ENCODE measurements at places on chromosomes 7 and 10.

DNA sequence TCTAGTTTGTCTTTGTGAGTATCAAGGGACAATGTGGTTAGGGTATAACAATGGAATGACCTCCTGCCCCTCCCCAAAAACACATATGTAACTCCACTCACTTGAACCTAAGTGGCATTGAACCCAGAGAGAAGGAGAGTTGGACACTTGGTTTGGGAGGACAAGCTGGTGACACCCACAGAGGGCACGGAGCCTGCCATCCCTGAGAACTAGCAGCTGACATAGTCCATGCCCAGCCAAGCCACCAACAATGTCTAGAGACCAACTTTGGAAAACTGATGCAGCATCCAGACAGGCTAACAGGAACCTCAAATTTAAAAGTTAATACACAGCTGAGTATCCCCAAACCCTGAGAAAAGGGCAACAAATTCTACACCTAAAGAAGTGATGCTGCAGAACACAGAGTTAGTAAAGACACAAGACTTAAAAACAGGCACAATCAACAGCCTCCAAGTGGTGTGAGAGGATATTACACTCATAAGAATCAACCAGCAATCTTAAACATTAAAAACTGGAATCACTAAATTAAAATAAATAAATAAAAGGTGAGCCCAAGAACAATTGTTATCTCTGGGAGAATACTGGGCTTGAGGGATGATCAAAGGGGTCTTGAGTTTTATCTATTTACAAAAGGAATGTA, 27.2 kb downstream of the NUDCD3 start:
- no peak for DNase-seq

- DNase-seq: no peak
Measured at GRCh38 chr7:85292908-85293576, 106.2 kb upstream of the SEMA3D start.

DNA sequence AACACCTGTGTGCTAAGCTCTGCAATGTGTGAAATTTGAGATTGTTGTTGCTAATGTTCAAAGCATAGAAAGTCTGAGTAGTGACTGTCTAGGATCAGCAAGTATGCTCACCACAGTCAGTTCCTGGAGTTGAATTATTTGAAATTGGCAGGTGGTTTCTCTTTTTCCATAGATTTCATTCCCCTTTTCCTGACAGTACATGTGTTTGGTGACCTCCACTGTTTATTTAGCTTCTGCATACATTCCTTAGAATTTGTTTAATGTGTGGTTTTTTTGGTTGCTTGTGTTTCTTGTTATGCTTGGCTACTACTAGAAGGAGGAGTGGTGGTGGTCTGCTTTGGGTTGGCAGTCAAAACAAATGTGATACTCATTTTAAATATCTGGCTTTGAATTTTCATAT, 52.3 kb downstream of the FOXP2 start:
- DNase-seq: no peak

DNA sequence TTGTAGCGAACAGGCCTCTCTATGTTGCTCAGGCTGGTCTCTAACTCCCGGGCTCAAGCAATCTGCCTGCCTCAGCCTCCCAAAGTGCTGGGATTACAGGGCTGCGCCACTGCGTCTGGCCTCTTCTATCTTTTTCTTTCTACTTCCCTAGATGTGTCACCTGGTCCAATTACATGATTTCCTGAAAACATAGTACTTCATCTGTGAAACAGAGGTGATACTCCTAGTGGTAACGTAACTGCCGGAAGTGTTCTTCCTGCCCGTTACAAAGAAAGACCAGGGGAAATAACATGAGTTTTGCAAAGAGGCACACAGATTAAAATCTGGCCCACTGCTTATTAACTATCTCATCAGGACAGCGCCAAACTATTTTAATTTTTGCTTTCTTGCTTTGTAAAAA, 18.4 kb upstream of the HGF start:
- DNase-seq: no peak

- no peak for DNase-seq
Measured at GRCh38 chr7:143325240-143325639, 9.3 kb downstream of the CLCN1 start.

DNA sequence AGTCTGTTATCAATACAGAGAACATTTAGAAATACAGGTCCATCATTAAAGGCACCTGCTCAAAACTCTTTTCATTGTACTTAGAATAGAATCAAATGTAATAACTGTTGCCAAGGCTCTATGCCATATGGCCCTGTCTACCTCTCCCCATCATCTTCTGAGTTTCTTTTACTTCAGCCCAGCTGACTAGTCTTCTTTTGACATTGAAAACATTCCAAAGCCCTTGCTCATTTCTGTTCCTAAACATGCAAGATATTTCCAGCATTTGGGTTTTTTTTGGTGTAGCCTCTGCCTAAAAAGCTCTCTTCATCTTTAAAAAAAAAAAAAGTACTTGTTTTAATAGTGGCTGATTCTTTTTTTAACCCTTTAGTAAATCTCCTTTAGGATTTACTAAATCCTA, 165.5 kb upstream of the SMIM30 start:
- DNase-seq: no peak

DNA sequence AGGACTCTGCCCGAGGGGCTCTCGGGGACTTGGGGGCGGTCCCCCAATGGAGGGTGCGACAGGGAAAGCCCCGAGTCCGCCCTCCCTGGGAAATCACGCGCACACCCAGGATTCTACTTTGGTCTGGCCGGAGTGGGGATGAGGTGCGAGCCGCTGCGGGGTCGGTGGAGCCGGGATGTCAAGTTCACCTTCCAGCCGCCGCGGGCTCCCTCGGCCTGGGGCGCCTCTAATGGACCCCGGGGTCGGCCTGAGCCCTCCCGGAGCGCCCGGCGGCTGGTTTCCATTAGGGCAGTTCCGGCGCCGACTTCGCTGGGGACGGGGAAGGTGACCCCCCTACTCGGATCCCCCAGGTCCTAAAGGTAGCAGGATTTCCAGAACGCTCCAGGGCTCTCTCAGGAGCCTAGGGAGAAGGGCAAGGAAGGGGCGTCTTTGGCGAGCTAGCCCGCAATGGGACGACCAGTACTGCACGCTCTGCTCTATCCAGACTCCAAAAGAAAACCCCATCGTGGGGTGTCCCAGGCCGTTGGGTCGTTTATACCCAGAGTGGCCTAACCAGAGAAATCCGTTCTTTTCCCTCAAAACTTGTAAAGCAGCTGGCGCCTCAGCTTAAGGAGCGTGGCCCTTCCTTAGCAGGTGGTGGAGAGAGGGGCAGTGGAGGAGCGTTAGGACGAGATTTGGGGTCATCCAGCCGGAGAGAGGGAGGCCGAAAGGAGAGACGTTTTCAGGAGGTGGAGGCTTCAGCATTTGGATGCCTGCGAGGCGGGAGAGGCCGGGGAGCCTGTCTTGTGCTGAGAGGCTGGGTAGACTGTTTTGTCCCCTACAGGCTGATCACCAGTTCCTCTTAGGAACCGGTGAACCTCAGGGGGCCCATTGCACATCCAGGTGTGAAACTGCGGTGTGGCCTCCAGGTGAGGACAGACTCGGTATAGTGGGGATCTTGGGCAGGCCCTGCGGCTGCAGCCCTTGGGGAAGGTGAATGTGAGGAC, 860 bp upstream of the WDR86 start:
- no peak for DNase-seq

GRCh38 chr10:6343305-6344010, 140.7 kb downstream of the PFKFB3 start:
- DNase-seq: no peak

DNA sequence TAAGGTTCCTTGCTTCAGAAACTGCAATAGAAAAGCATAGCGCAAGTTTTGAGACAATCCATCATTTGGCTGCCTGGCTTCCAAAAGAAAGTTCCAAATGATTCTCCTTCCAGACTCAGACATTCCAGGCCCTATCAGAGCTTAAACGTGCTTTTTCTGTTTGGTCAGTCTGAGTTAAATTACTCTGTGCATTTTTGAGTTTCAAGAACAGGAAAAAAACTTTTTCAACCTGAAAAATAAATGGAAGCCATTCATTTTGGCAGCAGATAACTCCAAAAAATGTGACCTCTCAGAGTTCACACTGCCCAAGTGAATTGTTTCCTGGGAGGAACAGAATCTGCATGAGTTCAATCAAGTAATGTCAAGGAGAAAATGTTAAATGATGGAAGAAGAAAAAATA, 354.2 kb downstream of the CXCL12 start:
- no peak for DNase-seq

DNA sequence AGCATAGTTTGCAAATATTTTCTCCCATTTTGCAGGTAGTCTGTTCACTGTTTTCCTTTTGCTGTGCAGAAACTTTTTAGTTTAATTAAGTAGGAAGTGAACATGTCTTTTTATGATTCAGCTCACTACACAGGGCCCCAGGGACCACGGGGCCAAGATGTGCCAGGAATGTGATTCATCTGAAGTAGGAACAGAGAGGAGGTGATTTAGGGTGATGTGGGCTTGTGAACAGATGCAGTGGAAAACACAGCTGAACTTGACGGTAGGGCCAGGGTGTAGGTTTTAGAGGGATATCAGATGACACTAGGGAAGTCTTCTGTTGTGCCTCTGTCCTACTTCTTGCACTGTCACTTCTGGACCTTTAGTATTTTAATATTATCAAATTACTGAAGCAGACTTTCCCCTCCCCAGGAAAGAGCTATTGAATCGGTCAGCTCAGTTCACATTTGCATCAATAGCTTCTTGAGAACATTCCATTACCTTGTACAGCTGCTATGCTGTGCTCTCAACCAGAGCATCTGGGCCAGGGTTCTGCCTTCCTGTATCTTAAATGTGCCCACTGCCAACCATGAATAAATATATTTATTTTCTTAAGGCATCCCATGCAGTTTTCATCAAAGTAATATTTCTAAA, 96.9 kb downstream of the OSBPL3 start:
- no peak for DNase-seq

DNA sequence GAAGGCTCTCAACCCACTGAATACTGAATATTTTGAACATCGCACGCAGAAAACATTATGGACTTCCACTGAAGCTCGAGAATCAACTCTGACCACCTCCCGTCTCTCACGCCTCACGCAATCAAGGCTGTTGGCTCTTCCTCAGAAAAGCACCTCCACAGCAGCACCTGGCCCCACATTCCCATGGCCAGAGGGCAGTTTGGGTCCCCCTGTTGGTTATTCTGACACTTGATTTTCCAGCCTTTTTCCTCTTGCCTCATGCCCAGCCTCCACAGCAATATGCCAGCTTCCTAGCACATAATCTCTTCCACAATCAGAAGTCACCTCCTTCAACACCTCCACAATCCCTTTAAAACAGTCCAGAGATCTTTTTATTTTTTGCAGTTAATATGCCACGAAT, 55.9 kb downstream of the SVOPL start:
- no peak for DNase-seq

DNA sequence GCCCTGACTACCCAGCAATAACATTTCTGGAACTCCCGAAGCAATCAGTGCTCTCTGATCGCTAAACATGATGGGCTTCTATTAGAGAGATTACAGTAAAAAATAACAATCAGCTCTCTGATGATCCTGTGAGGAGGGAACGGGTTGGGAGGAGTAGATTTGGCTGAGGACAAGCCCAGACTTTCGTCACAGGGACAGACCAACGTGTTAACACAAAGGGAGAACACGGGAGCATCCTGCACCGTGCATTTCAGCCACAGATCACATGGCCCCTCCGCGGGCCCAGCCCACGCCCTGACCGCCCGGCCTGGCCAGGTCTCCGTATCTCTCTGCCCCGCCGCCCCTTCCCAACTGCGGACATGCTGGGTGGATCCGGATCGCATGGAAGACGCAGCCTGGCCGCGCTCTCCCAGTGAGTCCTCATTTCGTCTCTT, 95.0 kb upstream of the AGBL3 start:
- no peak for DNase-seq

DNA sequence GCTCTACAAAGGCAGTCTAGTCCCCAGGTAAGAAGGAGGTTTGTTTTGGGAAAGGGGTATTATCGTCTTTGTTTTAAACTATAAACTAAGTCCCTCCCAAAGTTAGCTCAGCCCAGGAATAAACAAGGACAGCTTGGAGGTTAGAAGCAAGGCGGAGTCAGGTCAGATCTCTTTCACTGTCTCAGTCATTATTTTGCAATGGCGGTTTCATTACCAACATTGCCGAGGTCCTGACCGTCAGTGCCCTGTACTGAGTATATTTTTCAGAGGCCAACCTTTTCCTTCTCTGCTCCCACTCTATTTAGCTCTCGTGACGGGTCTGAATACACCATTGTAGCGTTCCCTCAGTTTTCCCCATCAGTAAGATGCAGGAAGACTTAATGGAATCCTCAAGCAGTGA, 184.5 kb downstream of the PRKCQ start:
- DNase-seq: no peak

- no peak for DNase-seq
Measured at GRCh38 chr10:75779276-75779675, 347.9 kb downstream of the LRMDA start.

DNA sequence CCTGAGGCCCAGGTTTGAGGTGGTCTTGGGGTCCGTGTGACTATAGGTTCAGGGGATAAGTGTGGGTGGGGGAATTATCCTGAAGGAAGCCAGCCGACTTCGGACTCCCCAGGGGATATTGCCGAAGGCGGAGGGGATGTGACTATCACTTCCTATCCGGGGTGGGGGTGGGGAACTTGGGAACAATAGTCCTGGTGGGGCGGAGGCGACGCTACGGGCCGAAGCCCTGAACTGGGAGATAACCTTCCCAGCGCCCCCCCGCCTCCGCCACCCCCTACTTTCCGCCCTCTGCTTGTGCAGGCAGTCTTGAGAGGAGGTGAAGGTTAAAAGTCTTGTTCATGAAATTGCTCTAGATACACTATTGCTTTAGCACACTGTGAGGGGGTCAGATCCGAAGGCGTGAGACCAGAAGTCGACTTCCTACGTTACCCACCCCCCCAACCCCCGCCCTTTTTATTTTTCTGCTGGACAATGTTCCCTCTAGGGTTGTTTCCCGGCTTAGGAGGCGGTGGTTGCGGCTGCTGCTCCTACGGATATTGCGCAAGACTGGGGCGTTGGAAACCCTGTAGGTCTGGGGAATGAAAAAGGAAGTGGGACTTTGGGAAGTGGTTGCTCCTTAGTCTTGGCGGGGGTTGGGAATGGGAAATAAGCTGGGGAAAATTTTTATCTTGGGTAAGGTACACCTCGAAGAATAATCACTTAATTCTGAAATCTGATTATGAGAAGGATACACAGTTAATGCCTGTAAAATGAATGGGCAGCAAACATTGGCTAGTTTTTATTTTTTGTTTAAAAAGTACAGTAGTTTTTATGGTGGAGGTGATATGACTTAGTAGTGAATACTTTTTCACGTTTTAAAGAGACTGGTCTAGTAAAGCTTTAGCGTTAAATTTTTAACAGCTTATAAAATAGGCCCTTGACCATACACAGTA, 1.5 kb downstream of the PTPN12 start:
- no peak for DNase-seq

GRCh38 chr7:68507668-68508067, 1090.6 kb upstream of the AUTS2 start:
- no peak for DNase-seq

- DNase-seq: no peak
Measured at GRCh38 chr7:106065575-106066500, 46.3 kb downstream of the SYPL1 start.

DNA sequence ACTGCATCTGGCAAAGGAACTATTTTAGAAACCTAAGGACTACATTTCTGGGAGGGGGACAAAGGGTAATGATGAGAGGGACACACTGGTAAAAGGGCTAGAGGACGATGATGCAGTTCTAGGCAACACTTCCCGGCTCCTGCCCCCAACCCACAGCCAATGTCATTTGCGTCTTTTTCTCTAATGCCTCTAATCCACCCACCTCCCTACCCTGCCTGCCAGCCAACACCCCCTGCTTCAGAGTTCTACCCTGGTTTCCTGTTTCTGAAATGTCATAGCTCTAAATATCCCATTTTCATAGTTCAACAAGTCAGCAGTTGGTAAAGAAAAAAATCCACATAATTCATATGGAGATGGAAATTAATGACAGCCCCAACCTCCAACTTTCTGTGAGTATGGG, 79.0 kb downstream of the KIAA1549 start:
- DNase-seq: no peak
